ENCODE measurements at places on chromosomes 6 and 20.

- no peak for DNase-seq
Observed at GRCh38 chr20:59305908-59306655, 5.7 kb downstream of the EDN3 start.

DNA sequence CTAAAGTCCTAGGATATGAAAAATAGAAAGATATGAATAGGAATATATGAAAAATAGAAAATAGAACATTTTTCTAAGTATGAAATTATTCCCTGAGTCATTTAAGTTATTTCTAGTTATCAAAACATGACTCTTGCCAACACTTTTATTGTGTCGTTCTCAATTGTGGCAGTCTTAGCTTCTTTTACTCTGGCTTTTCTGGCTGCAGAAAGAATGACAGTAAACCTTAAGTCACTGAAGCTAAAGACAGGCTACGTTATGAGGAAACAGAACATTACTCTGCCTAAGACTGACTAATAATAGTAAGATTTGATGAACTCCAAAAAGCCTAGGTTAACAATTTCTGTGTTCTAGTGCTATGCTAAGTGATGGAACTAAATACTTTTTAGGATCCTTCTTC, 74.6 kb downstream of the AIG1 start:
- DNase-seq, result no peak

GRCh38 chr6:10441655-10442009, 26.8 kb upstream of the TFAP2A start:
- DNase-seq, result no peak

DNA sequence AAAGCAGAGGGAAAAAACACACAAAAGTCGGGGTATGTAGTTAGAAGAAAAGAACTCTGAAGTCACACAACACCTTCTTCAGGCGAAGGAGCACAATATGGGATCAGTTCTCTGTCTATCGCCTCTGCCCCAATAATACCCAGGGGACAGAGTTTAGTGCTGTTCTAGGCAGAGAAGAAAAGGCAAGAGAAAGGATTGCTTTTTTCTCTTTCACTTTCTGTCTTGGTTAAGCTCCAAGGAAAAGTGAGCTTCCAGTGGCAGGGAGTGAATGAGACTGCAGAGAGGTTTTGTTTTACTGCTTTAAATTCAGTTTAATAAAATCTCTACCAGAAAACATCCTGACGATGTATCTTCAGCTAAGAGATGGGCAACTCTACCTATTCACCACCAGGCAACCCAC, 86.6 kb upstream of the STXBP5 start:
- DNase-seq, result no peak

GRCh38 chr20:24998631-24999445, 6.3 kb upstream of the APMAP start:
- DNase-seq, result no peak

GRCh38 chr6:142373268-142374090, 71.7 kb downstream of the ADGRG6 start:
- DNase-seq, result no peak

GRCh38 chr6:35484921-35485392, 11.9 kb downstream of the TEAD3 start:
- no peak for DNase-seq

- DNase-seq, result no peak
Observed at GRCh38 chr6:34491091-34491430, 25.2 kb downstream of the PACSIN1 start.

GRCh38 chr6:139334806-139335446, 39.5 kb downstream of the CITED2 start:
- no peak for DNase-seq

- no peak for DNase-seq
Observed at GRCh38 chr6:40903456-40903855, 135.6 kb downstream of the UNC5CL start.

DNA sequence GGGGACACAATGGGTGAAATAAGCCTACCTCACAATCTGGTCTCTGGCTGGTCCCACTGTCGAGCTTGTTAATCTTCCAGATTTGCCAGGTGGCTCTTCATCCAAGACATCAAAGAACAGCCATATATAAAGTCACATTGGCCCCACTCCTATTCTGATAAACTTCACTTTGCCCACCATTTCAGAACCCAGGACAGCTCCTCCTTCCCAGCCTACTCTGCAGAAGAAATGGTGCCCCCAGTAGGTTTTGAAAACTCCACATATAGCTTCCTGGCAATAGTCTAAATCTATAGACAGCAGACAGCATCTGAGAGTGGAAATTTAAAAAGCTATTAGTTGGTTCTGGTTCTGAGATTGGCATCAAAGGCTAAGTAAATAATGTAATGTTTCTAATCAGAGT, 143.1 kb upstream of the PCSK2 start:
- DNase-seq, result no peak

GRCh38 chr6:130424710-130425109, 58.9 kb downstream of the TMEM200A start:
- no peak for DNase-seq

DNA sequence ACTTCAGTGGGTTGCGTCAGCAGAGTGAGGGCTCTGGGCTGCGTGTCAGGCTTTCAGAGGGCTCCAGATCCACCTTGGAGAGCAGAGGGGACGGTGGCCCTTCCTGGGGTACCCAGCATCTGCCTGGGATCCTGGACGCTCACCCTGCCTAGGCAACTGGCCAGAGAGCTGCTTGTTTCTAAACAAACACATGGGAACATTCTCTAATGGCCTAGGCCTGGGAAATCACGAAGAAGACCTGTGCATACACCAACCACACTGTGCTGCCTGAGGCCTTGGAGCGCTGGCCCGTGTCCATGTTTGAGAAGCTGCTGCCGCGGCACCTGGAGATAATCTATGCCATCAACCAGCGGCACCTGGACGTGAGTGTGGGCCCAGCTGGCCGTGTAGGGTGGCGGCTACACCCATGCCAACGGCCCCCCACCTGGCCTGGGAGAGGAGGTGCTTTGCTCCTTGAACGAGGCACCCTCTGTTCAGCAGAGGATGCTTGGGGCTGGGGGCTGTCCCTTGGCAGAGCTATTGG, 32.2 kb downstream of the PYGB start:
- DNase-seq, result peak; percentile 80

GRCh38 chr6:20454204-20454824, 52.6 kb downstream of the E2F3 start:
- DNase-seq, result no peak

DNA sequence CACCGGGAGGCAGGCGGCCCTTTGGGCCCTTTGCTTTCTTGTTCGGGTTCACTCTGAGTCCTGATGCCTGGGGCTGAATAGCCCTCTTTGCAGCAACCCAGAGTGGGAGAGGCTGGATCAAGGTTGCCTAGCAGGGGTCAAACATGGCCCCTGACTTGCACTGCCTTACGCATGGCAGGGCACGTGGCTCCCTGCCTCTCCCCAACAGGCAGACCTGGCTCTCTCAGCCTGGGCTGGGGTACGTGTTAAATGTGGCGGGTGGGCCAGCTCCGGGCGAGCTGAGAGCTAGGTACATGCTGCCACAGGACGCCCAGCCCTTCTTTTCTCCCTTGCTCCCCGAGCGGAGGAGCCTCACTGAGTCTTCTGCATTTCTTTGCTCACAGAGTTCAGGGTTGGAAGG, 7.3 kb downstream of the C6orf132 start:
- no peak for DNase-seq

DNA sequence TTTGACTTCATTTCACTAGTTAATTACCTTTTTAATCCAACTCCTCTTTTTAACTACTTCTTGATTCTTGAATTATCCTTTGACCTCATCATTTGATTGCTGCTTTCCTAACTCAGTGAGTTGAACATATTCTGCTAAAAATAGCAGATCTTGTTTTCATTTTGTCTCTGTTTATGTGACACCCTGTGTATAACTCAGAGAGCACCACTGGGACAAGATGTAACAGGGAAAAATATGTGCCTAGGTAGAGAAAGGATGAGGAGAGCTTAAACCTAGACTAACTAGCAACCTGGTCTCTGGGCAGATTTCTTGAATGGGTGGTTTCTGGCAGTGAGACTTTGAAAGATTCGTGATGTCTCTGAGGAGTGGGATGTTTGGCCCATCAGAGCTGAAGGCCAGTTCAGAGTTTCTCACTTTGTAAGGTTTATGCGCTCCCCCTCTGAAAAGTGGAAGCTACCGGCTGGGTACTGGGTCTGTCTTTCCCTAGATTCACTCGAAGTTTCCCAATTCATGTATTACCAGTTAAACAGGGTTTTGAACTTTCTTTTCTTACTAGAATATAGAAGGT, 61.8 kb downstream of the TPD52L1 start:
- no peak for DNase-seq
